ENCODE measurements at places on chromosomes 7 and 10.

DNA sequence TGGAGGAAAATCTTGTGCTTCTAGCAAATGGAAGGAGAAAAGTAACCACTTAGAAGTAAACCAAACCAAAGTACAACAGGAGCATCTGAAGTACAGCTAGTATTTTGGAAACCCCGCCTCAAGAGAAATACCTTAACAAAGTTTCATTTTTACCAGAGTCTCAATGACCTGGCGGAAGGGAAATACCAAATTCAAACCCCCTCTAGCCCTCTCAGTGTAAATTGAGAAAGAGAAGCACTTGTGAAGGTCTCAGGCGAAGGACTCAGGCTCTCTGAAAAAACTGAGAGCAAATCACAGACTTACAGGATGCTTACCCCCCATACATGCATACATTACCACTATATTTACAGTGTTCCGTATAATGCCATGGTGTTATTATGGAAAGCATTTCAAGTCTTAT lies 70.1 kb downstream of the ZPBP start:
- no peak for DNase-seq

- DNase-seq: no peak
Measured at GRCh38 chr10:107442035-107442505, 277.6 kb upstream of the SORCS1 start.

- DNase-seq: no peak
Measured at GRCh38 chr7:104150470-104150869, 57.3 kb downstream of the ORC5 start.

DNA sequence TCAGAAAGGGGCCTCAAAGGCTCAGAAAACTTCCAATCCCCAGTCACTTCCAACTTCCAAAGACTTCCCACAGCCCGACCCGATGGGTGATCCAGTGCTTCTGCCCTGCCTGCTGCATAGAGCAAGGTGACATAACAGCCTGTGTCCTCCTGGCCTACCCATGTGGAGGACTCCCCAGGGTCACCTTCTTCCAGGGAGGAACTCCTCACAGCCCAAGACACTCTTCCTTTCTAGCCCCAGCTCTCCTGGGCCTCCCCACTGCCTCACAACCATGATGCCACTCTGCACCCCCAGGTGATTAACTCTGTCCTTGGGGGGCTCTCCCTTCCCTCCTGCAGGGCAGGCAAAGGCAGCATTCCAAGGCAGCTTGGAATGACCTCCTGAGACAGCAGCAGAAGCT lies 158.4 kb upstream of the PDE1C start:
- DNase-seq: no peak

DNA sequence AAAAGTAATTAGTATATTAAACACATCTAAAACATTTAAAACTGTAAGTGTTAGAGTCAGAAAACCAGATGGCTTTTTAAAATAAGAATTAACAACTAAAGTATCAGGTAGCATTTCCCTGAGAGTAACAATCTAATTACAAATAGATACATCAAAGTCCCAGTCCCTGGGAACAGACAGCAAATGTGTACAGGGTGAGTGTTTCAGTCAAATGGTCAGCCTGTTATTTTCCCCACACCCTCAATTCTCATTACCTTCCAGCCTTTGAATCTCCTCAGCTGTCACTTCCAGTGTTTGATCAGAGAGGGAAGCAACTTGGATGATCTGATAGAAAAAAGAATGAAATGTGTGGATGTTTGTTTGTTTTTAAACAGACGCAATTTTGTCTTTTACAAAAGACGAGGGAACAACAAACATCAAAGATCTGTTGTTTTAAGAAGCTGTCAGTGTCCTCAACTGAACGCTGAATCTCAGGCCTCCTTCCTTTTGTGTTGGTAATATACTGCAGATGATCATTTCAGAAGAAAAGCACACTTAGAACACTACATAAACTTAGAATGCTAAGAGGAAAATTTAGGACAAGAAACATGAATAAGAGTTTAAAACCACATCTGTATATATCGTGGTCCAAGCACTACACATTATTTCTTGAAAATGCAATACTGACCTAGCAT lies 29.8 kb downstream of the CEP41 start:
- DNase-seq: no peak

DNA sequence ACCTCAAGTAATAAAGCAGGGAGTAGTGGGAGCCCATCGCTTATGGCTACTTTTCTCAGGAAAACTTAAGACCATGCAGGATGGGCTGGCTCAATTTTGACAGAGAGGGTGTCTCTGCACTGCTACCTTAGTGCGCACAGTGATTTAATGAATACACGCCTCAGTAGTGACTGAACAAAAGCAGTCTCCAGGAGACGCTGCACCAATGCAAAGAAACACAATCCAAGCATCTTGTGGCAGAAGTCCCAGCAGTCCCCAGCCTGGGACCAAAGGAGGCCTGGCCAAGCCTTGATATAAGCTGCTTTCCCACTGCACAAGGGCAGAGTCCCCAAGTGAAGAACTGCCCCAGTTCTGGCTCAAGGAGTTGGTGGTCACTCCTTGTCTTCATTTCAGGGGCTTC lies 368.9 kb downstream of the KCNMA1 start:
- DNase-seq: no peak

DNA sequence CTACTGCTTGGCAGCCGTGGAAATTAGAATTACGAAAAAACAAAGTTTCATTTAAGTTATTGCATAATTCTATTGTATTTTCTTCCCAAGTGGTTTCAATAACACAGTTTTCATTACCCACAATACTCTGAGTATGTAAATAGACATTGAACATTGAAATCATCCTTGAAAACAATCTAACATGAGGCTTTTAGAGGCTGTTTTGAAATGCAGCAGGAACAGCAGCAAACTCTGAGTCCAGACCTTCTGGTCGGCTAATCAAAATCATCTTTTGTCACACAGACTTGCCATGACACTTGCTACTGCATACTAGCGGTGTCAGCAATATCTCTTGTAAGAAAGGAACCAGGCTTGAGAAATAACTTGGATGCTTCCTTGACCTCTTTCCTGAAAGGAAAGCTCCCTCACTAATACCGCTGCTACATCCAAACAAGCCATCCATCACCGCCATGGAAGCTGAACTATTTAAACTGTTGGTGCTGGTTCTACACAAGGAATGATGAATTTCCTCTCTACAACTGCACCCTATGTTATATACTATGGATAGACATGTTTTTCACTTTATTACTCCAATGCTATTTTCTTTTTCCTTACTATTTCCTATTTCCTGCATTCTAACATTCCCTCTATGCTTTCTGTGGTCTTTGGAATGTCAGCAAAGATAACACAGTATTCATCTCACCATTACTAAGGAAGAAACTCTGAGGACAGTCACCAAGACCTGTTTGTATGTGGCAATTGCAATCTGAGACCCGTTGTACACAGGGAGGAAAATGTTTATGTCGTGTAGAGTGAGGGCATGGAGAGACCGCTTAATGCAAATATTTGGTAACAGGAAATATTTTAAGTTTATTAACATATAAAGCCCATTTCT lies 130.8 kb downstream of the ITGA8 start:
- DNase-seq: no peak

- DNase-seq: no peak
Measured at GRCh38 chr7:103664577-103664976, 218.6 kb upstream of the SLC26A5 start.

GRCh38 chr10:17673471-17674061 lies 29.6 kb downstream of the STAM start:
- DNase-seq: no peak

- no peak for DNase-seq
Measured at GRCh38 chr10:112025228-112025627, 158.3 kb downstream of the GPAM start.

DNA sequence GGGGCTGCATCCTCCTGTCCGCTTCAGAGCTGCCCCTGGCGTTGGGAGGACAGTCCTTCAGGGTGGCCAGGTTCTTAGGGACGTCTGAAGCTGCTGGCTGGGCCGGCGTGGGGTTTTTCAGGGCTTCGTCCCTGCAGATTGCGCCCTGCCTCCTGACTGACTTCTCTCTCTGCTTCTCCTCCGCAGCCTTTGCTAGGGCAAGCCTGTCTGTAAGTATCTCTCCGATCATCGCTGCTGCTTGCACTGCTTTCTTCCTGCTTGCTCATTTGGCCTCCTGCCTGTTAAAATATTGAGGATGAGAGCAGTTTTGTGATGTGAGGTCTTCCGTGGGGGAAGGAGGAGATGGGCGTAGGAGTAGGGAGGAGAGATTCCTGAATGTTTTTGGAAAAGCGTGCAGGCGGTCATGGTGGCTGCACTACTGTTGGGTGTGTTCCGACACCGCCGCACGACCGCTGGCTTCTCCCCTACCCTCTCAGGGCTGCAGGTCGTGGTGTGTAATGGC lies 25.3 kb downstream of the PFKFB3 start:
- no peak for DNase-seq

DNA sequence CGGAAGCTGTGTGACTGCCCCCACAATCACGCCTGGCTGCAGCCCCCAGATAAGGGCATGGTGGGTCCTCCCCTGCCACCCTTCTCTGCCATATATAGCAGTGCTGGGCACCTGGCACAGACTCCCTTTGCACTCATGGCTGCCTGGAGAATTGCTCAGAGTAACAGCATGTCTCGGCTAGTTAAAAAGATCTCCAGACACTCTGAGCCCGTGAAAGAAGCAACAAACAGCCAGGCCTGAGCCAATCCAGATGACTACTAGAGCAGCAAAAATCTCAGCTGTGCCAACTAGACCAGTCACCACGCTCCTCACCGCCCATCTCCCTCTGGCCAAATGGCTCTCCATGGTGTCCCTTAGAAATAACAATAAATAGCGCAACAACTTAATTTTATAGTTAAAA lies 71.3 kb downstream of the PARD3 start:
- DNase-seq: no peak

DNA sequence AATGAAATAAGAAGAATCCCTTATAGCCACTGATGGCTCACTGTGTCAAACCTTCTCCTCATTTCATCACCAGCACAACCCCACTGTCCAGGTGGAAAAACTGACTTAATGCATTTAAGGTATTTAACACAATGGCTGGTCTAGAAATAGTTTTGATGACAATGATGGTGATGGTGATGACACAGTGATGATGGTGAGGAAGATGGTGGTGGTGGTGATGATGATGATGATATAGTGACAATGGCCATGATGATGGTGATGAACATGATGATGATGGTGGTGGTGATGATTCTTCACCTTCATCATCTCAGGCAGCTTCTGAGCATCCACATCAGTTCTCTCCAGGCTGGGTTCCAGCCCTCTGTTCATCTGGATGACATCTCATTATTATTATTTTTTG lies 186.6 kb downstream of the TCERG1L start:
- DNase-seq: no peak

DNA sequence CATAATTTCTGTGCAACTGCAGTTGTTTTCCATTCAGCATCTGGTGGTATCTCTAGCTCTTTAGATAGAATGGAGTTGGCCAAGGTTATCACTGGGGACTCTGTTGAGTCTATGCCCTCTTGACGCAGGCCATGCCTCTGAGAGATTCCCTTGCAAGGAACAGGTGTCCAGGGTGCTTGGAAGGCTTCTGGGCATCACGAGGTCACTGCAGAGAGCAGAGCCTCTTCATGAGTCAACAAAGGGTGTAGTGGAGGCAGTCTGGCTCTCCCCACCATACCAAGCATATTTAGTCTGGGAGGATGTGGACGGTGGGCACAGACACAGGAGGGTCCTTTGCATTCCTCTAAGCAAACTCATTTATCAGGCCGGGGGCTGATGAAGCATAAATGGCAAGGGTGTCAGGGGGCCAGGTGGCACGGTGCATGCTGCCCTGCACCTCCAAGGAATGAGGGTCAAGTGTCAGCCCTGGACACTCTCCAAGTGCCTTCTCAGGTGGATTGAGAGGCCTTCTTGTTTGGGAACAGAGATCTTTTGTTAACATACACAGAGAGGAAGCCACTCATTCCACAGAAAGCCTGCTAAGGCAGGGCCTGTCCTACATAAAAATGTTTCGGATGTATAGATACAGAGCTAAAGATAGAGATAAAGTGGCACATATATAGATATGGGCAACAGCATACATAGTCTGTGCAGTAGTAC lies 328.6 kb downstream of the INHBA start:
- no peak for DNase-seq

GRCh38 chr10:4252701-4253100 lies 467.7 kb upstream of the KLF6 start:
- no peak for DNase-seq

GRCh38 chr7:109967406-109967805 lies 1123.5 kb upstream of the LRRN3 start:
- DNase-seq: no peak

GRCh38 chr7:128737867-128738385 lies 1.2 kb upstream of the CALU start:
- no peak for DNase-seq

DNA sequence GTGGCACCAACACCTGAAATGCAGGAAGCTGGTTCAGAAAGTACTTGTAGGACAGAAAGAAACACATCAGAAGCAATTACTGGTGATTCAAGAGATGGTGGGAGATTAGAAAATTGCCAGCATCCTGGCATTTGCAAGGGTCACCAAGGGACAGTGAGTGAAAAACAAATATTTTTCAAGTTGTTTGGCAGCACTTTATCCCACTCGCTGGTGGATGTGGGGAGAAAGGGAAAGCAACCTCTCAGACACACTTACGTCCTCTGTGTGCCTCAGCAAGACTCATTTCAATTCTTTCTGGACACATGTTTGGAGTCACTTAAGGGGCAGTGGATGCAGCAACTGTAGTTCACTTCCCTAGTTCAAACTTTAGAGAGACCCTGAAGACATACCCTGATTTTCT lies 440.4 kb upstream of the GHITM start:
- DNase-seq: no peak

DNA sequence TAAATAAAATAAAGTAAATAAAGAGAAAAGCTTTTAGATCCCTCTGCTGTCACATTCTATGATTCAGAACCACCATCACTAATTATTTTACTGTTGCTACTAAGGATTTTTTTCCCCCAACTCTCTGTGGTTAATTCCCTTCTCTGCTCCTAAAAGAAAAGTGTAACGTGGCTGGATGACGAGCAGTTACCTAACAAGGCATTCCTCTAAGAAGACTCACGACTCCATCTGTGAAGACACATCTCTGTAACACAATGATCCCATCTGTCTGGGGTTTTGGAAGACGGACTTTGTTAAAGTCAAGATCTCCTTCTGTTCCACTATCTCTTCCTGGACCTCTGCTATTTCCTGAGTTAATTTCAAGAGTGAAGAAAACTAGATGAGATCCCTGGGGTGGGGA lies 179.9 kb downstream of the SFMBT2 start:
- no peak for DNase-seq

DNA sequence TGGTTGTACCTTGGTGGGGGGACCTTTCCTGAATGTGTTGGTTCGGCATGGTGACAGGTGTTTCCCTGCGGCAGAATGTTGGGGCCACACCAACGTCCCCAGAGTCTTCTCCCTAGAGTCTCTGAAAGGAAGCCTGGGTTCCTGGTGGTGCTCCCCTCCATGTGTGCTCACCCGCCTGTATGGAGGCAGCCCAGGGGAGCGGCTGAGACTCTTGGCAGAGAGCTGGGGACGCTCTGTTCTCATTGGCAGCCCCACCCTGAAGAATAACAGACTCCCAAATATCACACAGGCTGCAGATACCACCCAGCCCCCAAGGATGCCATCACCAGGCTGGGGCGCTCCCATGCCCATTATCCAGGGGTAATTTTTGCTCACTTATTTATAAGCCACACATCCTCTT lies 34.8 kb downstream of the CHST12 start:
- no peak for DNase-seq

GRCh38 chr7:113799896-113800295 lies 118.9 kb downstream of the PPP1R3A start:
- no peak for DNase-seq
